ENCODE measurements at places on chromosomes 7 and 10. TPM values are rescaled to one million over a fixed set of nuclear protein-coding genes. Genes with fewer than 3 reads are reported as not detected.

The CLEC2L gene
- total RNA-seq: 0.69 TPM

The OR2A12 gene
- total RNA-seq: not detected

GRCh38 chr10:126209451-126209850 is 178.8 kb downstream of the ADAM12 start:
- no peak for DNase-seq

The STEAP4 gene
- total RNA-seq: 0.18 TPM

The COL13A1 gene
- total RNA-seq: 4.2 TPM

GRCh38 chr10:50604049-50604640 is 19.6 kb downstream of the SGMS1 start:
- DNase-seq: no peak

GRCh38 chr7:80136261-80137055 is 1.8 kb downstream of the GNAI1 start:
- DNase-seq: no peak

The NME8 gene
- total RNA-seq: 1.5 TPM

GRCh38 chr7:50656141-50656895 is 91.1 kb upstream of the DDC start:
- no peak for DNase-seq

DNA sequence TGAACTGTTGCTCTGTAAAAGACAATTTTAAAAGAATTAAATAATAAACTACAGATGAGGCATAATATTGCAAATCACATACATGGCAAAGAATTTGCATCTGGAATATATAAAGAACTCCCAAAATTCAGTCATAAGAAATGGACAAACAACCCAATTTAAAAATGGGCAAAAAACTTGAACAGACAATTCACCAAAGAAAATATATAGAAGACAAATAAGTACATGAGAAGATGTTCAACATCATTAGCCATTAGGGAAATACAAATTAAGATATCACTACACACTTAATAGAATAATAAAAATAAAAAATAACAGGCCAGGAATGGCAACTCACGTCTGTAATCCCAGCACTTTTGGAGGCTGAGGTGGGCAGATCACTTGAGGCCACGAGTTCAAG is 22.0 kb upstream of the TNPO3 start:
- no peak for DNase-seq

- DNase-seq: no peak
Observed at GRCh38 chr10:96910488-96911395, 78.6 kb downstream of the LCOR start.

GRCh38 chr10:5334196-5334880 is 30.4 kb upstream of the UCN3 start:
- no peak for DNase-seq

DNA sequence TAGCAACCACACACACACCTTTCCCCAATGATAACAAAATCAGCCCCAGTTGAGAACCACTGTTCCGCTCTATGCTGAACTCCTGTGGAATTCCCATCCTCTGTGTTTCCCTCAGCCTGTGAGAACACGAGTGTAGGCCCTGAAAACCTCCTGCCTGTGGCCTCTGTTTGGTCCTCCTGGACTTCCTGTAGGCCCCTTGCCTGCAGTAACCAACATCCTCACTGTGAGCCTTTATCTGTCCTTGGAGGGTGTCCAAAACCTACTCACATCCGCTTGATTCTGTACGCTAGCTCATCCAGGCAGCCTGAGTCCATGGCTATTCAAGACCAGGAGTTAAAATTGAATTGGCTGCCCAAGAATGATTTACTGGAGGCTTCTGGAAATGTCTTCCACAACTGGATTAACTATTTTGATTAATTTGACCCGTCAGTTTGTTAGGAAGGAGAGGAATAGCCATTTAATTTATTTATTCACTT is 149.8 kb downstream of the AKR1D1 start:
- no peak for DNase-seq

The CPN1 gene
- 0.66 TPM for total RNA-seq

- DNase-seq: no peak
Observed at GRCh38 chr7:72406820-72407403, 5.2 kb downstream of the CALN1 start.

DNA sequence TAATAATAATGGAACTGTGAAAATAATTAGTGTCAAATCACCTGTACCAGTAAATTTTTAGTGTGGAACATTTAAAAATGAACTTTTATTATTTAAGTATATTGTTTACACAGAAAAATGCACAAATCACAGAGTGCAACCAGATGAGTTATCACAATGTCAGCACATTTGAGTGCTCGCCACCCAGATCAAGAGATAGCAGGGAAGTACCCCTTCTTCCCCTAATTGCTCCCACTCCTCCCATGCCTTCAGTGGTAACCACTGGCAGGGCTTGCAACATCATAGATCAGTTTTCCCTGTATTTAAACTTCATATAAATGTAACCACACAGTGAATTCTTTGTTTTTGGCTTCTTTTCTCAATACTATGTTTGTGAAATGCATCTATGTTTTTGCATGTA is 7.8 kb upstream of the GPR141 start:
- no peak for DNase-seq

- DNase-seq: peak; percentile 87
Observed at GRCh38 chr10:100637785-100638184, 102.0 kb downstream of the HIF1AN start.

GRCh38 chr10:101558671-101559595 is 29.1 kb downstream of the POLL start:
- no peak for DNase-seq

DNA sequence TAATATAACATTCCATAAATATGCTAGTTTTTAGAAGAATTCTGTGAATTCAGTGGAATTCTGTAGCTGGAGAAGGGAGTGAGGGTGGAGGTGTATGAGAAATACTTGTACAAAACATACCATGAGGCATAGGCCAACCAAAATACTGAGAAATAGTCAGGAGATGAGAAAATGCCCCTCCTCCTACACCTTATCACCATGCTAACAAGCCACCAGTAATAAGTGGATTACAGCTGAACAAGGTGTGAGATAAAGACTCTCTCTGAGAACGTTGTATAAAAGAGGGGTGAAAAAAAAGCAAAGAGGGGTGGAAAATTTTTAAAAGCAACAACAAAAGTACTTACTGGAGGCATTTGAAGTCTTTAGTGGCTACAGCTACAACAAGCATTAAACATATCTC is 90.4 kb upstream of the IGFBP3 start:
- DNase-seq: no peak

DNA sequence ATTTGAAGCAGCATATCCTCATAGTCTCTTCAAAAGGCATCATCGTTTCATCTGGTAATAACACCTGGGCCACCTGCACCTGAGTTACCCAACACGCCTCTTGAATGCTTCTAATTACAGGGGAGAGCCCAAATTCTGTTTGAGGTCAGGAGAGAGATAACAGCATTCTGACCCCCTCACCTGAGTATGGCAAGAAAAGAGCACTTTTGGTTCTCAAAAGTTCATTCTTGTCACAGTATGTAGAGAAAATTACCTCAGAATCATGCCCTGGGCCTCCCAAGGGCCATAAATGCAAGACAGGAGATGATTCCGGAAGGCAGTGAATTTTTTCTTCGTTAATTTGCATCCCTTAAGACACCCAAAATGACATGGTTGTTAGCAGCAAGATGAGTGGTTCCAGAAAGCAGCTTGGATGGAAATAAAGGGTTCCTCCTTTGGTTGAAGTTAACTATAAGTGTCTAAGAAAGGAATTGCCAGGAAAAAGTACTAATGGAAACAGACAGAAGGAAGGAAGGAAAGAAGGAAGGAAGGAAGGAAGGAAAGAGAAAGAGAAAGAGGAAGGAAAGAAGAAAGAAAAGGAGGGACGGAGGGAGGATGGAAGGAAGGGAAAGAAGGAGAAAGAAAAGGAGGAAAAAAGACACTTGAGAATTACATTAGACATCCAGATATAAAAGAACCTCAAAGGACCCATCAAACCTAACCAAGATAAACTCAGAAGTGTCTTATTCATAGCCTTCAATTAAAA is 228.4 kb upstream of the RHOBTB1 start:
- no peak for DNase-seq

The MPLKIP gene
- 63.0 TPM for total RNA-seq

GRCh38 chr7:1943933-1944618 is 274.0 kb downstream of the ELFN1 start:
- no peak for DNase-seq

- no peak for DNase-seq
Observed at GRCh38 chr7:153301936-153302335, 542.4 kb downstream of the ACTR3B start.

The HTR5A gene
- total RNA-seq: not detected

DNA sequence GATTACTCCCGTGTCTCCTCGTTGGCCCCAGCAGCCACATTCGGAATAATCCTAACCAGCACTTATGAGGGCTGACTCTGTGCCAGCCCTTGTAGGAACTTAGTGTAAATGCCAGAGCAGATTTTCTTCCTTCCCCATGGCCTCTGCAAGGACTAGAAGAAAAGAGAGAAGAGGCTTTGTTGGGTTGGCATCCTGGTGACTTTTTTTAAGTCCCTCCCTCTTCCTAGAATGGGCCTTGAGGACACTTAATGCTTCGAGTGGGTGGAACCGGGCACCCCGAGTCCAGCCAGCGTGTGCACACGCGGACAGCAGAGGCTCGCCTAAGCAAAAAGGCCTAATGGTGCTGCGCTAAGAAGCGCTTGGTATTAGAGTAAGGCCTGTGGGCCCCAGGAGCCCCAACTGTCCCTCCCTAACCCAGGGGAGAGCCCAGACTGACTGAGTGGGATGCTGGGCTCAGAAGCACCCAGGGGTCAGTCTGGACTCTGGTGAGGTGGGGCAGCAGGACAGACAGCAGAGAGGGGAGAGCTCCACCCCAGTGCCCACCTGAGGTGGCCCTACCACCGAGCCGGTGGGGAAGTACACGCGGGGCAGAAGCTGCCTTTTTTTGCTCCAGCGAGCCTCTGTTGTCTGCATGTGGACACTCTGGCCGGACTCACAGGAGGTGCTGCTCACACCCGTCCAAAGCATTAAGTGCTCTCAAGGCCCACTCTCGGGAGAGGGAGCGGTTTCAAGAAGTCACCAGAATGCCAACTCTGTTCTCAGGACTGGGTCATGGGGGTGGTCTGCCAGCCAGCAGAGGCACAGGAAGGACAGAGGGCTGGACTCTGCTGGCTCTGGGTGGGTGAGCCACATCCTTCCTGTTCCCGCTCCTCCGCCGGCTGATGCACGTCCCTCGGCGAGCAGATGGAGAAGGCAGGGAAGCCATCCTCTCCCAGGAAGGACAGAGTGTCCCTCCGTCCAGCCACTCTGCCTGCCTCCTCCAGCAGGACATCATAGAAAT is 12.5 kb downstream of the ITPRIP start:
- no peak for DNase-seq

GRCh38 chr7:24574386-24574785 is 1.1 kb downstream of the PALS2 start:
- DNase-seq: no peak

The ECHS1 gene
- 88.8 TPM for total RNA-seq

DNA sequence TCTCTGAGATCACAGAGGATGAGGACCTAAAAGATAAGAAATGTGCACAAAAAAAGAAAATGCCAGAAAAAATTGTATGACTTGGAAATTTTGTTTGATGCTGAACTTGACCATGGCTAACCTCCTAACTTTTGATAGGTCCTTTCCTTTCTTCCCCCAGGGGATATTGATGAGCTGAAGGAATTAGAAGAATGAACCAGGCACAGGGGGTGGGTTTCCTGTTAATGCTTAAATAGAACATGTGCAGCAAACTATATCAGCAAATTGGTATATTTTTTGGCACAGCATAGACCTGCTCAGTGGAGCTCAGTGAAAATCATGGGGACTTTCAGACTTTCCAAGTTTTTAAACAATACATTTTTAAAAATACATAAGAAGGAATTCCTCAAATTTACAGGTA is 300.7 kb downstream of the HDAC9 start:
- no peak for DNase-seq

The LIPF gene
- not detected for total RNA-seq

GRCh38 chr10:120610791-120611190 is 153.8 kb downstream of the PLPP4 start:
- DNase-seq: no peak

GRCh38 chr7:770336-770735 is 43.3 kb upstream of the PRKAR1B start:
- no peak for DNase-seq

DNA sequence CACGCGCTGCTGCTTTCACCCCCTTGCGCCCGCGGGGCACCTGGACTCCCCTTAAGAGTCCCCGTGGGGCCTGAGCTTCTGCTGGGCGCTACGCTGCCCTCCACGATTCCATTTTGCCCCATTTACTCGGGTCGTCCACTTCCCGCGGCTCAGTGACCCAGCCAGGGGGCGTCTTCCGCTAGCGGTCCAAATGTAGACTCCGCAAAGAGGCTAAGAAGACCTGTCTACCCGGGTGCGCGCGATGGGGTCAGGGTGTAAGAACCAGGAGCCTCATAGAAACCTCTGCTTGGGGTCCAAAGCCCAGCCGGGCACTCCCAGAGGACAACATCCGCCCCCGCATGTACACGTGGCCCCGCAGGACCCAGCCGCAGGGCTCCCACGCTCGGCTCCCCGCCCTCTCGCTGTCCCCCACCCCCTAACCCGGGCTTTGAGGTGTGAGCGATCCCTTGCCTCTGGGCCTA is 5.2 kb upstream of the HMX2 start:
- peak; percentile 30 for DNase-seq

- DNase-seq: no peak
Observed at GRCh38 chr10:86630079-86630478, 24.3 kb upstream of the OPN4 start.

- DNase-seq: no peak
Observed at GRCh38 chr10:8060010-8060703, 5.7 kb downstream of the GATA3 start.

- no peak for DNase-seq
Observed at GRCh38 chr10:24344695-24345463, 135.9 kb downstream of the KIAA1217 start.

- DNase-seq: no peak
Observed at GRCh38 chr10:131777162-131777561, 123.6 kb upstream of the PPP2R2D start.

GRCh38 chr10:89035461-89035860 is 44.9 kb downstream of the FAS start:
- DNase-seq: no peak

DNA sequence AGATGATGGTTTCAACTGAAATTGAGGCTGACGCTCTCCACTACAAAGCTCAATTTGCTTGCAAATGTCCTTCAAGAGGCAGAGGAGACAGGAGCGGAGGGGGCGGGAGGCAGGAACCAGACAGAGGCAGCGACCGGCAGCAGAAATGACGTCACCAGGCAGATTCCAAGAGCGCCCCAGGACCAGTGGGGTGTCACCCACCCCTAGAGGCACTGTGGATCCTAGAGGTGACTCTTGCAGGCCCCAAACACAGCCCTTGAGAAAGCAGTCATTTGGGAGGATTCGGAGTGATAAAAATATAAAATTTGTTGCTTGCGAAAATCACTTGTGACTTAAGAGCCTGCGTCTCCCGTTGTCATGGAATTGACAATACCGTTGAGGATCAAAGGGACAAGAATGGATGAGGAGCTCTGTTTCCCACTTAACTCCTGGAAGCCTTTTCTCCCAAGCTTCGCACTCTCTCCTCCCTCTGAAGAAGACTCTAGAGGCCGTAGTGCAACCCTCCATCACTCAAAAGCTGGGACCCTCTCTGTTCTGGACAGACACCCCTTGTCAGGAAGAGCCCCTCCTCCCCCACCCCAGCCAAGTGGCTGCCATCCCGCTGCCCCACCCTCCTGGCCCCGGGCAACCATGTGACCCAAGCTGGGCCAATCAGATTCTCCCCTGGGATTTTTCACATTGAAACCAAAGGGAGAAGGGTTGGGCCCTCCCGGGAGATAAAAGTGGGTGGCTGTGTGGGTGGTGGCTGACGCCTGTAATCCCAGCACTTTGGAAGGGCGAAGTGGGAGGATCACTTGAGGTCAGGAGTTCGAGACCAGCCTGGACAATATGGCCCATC is 16.3 kb upstream of the SLC29A4 start:
- peak; percentile 49 for DNase-seq

Measured in WTC11 (cell line).